ENCODE measurements at places on chromosomes 5 and 9.
A peak's percentile ranks its signal among the peaks of the same experiment; 100 is the strongest.

GRCh38 chr9:116998305-116998704 is 311.2 kb downstream of the TRIM32 start:
- no peak for DNase-seq

DNA sequence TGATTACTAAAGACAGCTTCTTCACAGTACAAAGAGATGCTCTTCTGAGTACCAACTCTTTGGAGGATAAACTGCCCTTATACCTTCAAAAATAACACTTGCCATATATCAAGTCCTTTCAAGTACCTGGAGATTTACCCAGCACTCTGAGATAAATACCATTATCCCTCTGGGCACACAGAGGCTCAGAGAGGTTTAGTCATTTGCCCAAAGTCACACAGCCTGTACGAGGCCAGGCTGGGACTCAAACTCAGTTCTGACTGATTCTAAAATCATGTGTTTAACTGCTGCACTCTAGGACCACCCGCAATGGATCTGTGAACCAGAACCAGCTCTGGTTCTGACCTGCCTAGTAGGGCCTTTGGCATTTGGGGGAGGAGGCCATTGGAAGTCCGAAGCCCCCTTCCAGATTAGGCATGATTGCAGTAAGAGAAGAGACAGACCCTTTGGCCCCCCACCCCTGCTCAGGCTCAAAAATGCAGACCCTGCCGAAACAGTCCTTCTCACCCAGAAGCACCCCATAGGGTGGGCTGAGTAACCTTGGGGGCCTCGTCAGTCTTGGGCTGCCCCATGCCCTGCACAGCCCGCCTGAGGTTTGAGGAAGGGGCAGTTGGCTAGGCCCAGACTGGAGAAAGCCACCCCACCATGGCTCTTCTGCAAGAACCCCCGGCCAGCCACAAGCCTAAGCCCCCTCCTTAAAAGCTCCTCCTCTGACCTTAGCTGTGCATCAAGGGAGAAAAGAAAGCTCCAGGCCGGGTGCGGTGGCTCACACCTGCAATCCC is 32.8 kb upstream of the IL17B start:
- no peak for DNase-seq

DNA sequence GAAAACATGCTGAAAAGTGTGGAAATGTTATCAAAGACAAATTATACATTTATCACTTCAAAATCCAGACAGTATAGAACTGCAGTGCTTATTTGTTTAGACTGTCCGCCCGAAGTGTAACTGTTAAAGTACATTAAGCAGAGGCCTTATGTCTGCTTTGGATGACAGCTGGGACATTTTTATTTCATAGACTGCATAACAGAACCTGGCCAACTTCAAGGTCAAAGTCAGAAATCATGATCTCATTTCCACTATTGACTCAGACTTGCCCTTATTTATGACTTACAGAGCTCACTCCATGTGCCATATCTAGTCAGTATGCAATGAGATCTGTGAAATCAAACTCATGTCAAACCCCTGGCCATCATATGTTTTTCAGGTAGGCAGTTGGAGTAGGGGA is 87.7 kb downstream of the RAB3C start:
- no peak for DNase-seq

- DNase-seq, result no peak
These were observed 85.4 kb upstream of the CPEB4 start for GRCh38 chr5:173802670-173803165.

GRCh38 chr9:129884220-129885017 is 49.2 kb downstream of the USP20 start:
- peak; percentile 88 for DNase-seq

GRCh38 chr9:26947736-26948135 is 694 bp upstream of the PLAA start:
- no peak for DNase-seq

GRCh38 chr5:75885849-75886596 is 168.8 kb upstream of the POC5 start:
- DNase-seq, result no peak

GRCh38 chr5:42985129-42986037 is 54.7 kb downstream of the ANXA2R start:
- no peak for DNase-seq

DNA sequence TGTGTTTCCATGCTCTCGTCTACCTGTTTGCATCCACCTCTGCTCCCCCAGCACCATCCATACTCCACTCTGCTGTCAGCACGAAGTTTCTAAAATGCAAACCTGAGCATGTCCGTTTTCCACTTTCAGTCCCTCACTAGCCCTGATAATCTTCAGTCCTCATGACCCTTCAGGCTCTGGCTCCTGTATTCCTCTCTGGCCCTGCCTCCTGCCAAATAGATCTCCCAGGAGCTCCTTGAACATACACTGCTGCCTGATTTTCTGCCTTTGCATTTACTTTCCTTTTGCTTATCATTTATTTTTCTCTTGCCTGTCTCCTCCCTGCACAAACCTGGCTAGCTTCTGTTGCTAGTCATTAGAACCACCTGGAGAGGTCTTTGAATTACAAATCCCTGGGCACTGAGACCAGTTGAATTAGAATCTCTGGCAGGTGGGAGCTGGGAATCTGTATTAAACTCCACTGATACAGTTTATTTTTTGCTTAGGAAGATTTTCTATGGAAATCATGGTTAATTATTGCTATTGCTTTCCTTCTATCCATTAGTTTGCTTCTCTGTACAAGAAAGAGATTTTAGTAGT is 18.5 kb downstream of the ARHGEF28 start:
- DNase-seq, result no peak

- no peak for DNase-seq
These were observed 3.7 kb upstream of the UCK1 start for GRCh38 chr9:131534721-131535237.
